Vagina (tissue), 2 donors: ENCODE measurements at places on chromosomes 16 and 17.
A peak's percentile ranks its signal among the peaks of the same experiment; 100 is the strongest.

- no peak for DNase-seq
These were observed 519.7 kb upstream of the CA10 start for GRCh38 chr17:52678211-52678610.

DNA sequence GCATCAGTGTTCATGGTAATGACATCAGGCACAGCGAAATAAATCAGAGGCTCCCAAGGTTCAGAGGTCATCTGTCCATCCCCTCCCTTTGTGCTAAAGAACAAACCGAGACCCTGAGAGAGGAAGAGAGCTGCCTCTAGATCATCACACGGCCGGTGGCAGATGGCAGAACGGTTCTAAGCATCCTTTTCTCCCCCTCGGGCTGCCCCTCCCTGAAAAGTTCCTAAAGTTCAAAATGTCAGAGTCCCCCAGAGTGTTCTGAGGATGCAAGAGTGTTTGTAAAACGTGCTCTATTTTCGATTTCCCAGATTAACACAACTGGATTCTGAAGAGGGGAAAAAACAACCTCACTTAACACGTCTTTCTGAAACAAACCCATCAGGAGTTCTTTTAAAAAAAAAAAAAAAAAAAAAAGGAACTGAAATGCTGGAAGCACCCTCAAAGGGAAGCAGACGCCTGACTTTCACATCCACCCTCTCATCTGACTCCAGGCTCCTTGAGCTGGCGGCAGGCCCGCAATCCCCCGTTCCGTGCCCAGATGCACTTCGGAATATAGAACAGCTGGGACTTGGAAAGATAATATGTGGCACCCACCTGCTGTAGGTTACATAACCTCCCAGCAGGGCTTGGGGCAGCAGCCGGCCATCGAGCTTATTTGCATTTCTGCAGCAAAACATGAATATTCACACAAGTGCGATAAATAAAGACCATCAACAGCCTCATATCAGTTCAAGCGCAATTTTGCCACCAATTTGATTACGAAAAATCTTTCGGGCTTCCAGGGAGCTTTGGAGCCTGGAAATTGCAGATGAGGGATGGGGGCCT lies 115.5 kb upstream of the SMURF2 start:
- no peak for DNase-seq

DNA sequence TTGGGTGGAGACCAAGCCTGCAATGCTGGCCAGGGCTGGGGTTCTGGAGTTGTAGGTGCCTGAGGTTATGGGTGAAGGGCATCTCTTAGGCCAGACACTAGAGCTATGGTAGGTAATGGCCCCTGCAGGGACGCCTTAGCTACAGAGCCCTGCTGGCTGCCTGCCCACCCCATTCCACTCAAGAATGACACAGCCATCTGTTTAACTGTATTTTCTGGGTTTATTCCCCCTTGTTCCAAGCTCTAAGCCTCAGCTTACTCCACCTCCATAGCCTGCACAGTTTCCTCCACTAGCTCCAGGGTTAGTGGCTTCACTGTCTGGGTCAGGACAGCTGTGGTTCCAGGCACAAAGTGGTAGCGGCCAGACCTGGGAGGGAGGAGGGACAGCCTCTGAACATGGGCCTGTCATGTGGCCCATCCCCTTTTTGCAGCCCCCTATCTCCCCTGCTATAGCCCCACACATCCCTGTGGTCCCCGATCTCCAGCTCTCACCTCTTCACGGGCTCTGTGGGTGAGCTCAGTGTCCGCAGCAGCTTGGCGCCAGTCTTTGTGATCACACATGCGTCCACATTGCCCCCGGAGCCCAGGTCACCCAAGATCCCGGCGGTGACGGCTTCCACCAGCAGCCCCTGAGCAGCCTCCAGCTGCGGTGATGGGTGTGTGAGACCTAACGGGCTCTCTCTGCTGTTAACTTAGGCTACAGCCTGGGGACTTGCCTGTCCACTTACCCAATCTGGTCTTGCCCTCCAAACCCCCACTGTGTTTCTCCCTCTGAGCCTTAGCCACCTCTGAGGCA lies 2.1 kb downstream of the PSMB10 start:
- DNase-seq = no peak

GRCh38 chr17:80339731-80340456 lies 75.1 kb upstream of the ENDOV start:
- DNase-seq = no peak

- DNase-seq = no peak
These were observed 741 bp downstream of the PLK1 start for GRCh38 chr16:23679274-23679985.

DNA sequence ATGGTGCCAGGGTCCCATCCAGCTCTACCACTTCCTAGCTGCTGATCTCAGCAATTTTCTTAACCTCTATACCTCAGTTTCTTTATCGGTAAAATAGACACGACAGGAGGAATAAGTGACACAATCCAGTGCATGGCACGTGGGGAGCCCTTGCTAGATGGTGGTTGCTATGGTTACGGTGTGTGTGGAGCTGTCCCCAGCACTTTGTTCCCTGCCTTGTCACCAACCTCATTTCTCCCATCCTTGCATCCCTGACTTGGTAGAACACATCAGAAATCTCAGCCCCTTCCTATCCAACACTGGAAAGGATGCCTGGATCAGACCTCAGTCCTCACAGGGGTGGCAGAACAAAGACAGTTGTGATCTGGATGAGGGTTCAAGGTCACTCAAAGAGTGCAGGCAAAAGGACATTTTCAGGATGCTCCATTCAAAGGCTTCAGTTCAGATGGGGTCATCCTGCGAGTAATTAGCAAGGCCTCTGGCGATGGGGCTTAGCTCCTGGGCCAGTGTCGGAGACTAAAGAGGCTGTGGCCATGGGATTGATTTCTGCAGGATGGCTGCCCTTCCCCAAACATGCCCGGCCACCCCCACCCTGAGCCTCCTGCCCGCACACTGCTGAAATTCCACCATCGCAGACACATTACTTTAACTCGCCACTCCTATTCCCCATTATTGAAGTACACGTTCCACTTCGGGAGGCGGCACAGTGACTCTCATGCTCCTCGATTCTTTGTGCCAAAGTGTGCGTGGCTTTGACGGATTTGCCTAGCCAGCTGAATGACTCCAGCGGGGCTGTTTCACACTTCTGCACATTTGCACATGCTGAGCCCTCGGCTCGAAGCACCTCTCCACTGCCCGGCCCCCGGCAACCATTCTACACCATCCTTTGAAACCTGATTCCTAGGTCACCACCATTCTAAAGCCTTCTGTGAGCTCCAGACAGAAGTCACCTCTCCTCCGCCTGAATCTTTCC lies 40.3 kb downstream of the WNT3 start:
- no peak for DNase-seq

GRCh38 chr16:90010676-90011507 lies 8.4 kb downstream of the DBNDD1 start:
- no peak for DNase-seq

- no peak for DNase-seq
These were observed 76.8 kb downstream of the RPTOR start for GRCh38 chr17:80621335-80621996.

DNA sequence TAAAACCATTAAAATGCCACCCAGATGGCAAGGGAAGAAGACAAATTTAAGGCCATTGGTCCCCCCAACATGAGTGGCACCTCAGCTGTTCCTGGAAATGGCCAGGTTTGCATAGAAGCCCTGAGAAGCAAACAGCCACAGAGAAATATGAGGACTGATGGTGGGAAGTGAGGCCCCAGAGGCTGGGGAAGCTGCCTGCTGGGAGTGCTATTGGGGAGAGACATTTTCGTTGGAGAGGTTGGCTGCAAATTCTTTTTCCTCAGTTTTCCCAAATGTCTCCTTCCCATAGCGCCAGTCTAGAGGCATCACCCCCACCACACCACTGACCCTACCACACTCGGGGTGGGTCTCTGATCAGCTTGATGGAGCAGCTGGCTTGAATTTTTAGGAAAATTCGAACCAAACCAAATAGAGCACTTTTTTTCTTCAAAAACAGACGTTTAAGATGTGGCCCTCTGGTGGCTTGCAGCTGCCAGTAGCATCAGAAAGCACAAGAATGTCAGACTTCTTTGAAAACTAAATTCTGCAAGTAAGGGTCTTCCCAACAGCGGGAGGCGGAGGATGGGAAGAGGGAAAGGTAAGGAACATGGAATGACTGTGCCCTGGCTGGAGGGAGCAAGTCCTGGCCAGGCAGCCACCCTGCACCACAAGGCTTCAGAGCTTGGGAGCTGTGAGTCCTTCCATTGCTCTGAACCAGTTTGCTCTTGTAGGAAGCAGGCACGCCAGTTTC lies 13.2 kb upstream of the SLC12A3 start:
- DNase-seq = no peak

DNA sequence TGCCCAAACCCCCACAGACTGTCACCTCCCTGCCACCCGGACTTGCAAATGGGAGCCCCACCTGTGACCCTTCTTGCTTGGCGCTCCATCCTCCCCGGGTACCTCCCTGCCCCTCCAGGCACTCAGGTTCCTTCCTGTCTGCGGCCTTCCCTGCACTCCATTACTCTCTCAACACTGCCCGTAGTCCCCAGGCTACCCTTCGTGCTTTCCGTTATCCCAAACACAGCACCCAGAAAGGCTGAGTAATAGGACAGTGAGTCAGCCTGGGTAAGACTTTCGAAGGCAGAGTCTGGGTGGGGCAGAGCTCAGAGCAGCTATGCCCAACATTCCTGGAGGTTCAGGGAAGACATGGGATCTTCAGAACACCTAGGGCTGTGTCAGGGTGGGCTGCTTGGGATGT lies 16.6 kb upstream of the C16orf74 start:
- no peak for DNase-seq

DNA sequence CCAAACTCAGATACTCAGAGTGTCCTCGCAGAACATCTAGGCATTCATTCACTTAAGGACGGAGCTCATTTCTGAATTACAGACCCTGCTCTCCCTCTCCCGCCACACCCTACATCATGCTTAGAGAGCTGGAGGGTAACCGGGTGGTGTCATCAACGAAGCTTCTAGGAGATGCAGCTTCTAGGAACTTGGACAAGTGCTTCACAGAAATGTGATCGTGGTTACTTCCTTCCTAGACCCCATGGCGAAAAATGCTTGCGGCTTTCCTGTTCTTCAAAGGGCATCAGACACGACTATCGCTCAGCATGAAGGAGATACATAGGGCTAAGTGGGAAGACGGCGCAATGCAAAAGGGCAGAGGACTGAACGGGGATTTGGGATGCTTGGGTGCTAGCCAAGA lies 126.8 kb downstream of the ZFHX3 start:
- no peak for DNase-seq

DNA sequence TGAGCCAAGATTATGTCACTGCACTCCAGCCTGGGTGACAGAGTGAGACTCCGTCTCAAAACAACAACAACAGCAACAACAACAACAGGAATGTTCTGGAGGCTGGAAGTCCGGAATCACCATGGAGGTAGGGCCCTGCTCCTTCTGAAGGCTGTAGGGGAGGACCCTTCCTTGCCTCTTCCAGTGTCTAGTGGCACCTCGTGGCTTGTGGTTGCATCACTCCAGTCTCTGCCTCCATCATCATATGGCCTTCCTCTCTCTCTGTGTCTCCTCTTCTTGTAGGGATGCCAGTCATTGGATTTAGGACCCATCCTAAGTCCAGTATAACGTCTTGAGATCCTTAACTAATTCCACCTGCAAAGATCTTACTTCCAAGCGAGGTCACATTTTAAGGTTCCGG lies 14.0 kb downstream of the NAGPA start:
- no peak for DNase-seq

GRCh38 chr16:73996624-73997339 lies 299.8 kb upstream of the PSMD7 start:
- DNase-seq = no peak

- DNase-seq = no peak
These were observed 32.0 kb downstream of the SLC6A2 start for GRCh38 chr16:55687802-55688201.

GRCh38 chr16:4495766-4496165 lies 19.6 kb downstream of the HMOX2 start:
- DNase-seq = no peak

DNA sequence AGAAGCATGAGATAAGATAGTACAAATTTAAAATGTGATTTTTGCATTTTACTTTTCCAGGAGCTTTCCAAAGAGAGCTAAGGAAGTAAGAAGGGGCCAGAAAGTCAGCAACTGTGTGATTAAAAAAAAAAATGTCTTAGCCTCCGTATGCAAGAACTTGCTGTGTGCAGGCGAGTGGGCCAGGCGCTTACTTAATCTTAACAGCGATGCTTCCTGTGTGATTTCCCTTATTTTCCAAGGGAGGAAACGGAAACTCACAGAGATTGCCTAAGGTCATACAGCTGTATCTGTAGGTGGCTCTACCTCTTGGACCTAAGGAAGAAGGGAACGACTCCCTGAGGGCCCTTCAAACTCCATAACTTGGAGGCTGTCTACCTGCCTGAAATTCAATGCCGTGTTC lies 11.1 kb downstream of the HS3ST3B1 start:
- peak; percentile 19 for DNase-seq

- no peak for DNase-seq
These were observed 1.3 kb downstream of the SAT2 start for GRCh38 chr17:7626307-7626706.

DNA sequence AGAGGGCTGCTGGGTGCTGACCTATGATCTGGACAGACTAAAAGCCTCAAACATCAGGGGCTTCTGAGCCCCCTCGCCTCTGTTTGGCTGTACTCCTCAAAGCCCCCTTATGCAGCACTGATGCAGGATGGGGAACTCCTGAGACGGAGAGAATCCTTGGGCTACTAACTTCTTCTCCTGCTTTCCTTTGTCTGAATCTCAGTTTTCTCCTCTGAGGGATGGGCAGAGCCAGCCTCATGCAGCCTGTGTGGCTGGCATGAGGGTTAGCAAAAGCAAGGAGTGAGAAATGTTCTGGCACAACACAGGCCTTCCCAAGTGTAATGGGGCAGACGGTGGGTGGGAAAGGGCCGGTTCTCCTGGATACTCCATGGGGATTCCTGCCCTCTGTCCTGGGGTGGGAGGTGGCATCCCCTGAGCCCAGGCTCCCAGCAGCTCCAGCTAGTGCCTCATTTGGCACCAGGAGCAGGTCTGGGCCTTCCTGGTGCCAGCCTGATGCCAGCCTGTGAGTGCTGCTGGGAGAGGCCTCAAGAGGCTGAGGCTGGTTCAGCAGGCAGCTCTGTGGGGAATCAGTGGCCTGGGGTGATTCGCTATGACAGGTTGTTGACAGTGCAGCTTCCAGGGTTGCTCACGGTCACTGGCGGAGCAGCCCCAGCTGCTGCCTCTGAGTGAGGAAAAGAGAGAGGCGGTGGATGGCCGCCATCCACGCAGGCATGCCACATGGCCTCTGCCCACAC lies 4.0 kb upstream of the BRD7 start:
- no peak for DNase-seq

DNA sequence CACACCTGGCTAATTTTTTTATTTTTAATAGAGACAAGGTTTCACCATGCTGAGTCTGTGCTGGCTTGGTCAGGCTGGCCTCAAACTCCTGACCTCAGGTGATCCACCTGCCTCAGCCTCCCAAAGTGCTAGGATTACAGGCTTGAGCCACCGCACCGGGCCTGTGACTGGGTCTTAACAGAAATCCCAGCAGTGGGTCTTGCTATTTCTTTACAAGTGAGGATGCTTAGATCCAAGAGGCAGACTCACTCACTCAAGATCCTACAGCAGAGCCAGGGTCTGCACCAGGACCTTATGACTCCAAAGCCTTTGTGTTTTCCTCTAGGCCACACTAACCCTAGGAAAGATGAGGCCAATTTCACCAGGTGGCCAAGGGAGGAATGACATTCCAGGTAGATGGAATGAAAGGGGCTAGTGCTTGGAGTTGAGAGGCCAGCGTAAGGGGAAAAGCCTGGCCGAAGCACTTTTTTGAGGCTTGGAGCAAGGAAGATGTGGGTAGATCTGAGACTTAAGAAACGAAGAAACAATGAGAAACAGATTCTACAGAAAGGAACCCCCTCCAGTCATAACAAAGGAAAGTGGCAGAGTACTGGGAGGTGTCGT lies 5.7 kb upstream of the STAT5A start:
- peak; percentile 58 for DNase-seq
